ENCODE measurements at places on chromosomes 1 and 21. TPM values are rescaled to one million over a fixed set of nuclear protein-coding genes. Genes with fewer than 3 reads are reported as not detected.
A peak's percentile ranks its signal among the peaks of the same experiment; 100 is the strongest.

Gene TDRD5
- not detected for total RNA-seq

Gene OR2G6
- not detected for total RNA-seq

Gene IL12RB2
- total RNA-seq: 218 TPM

Gene CFHR2
- total RNA-seq: not detected

Gene PTPRC
- total RNA-seq: 516 TPM

Gene TIMM17A
- 117 TPM for total RNA-seq

Gene CAMK1G
- 0.07 TPM for total RNA-seq

DNA sequence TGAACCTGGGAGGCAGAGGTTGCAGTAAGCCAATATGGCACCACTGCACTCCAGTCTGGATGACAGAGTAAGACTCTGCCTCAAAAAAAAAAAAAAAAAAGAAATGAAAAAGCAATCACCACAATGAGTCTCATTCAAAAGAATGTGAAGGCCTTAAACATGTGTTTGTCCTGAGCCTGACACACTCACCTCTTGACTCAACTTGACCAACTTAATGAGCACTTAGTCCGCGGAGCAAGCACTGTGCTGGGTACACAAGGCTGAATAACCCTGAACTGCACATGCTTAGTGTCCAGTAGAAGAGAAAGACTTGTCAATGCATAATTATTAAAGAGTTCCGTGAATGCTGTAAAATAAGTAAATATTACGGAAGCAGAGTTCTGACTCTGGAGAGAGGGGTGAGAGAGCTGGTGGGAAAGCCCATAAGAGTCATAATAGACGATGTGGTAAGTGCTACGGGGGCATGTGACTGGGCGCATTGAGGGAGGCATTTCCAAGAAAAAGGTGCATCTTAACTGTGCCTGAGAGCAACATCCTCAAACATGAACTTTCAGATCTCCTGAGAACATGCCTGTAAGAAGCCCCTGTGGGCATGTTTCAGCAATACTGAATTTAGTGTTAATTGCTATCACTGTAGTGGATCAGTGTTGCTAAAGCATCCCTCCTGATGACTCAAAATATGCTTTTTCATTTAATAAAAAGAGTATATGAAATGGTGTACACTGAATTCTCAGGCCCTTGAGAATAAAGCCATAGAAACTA lies 27.2 kb downstream of the MCOLN2 start:
- H3K4me3 ChIP-seq: no peak overlapping the region
- peaks cover 61% of the 10 kb centered on the region for H3K4me1 ChIP-seq
- H3K36me3 ChIP-seq: peaks cover 39% of the 10 kb centered on the region
- peak; percentile 14 for DNase-seq

GRCh38 chr1:44947774-44948311 lies 38.6 kb downstream of the EIF2B3 start:
- H3K4me1 ChIP-seq: peaks cover 25% of the 10 kb centered on the region
- H3K4me3 ChIP-seq: no peak overlapping the region
- peaks cover 5% of the 10 kb centered on the region for H3K36me3 ChIP-seq

DNA sequence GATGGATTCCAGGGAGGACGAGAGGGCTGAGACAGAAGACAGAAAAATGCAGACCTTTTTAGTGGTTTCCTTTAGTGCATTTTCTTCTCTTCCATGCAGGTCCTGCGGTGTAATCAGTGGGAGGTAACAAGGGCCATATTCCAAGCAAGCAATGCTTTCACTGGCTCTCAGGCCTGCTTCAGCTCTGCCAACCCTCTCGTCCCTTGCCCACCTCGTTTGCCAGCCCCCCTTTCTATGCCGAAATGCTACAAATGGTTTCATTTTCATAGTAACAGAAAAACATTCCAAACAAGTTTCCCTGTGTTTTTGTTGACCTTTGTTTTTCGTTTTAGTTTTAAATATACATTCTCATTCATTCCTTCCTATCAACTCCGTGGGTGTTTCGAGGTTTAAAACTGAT lies 443.1 kb downstream of the TTLL7 start:
- H3K4me1 ChIP-seq: peaks cover 6% of the 10 kb centered on the region
- H3K36me3 ChIP-seq: no peaks in the 10 kb centered on the region
- DNase-seq: no peak
- H3K27me3 ChIP-seq: no peaks in the 10 kb centered on the region

DNA sequence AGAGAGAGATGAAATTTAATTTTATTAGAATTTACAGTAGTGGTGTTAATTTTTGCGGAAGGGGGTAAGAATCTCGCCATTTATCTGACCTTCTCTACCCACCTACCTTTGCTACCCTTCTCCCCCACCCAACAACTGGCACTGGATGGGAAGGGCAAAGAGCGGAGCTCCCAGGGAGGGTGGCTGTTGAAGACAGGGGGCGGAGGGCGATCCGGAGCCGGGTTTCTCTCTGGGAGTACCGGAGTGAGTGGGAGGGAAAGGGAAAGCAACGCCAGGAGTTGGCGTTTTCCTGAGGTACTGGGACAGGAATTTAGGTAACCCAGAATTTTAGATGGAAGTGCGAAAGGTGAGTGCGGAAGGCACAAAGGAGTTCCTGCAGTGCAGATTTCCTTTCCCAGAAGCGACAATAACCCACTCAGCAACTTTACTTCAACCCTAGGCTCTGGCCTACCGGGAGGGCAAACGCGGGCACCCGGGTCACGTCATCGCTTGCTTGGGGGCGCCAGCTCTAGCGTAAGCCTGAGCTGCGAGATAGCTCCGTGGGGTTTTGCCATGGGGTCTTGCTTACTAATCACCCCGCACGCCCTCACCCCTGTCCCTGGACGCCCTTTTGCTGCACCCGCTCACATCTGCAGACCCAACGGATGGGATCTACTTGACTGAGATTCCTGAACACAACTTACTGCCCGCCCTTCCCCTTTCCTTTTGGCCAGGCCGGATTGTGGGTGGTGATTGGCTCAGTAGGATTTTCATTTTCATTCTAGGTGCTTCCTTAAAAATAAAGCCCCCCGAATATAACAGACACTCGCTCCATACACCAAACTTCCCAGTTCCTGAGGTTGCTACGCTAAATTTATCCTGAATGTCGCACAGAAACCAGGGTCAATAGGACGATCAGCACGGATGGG lies 413.0 kb upstream of the ESRRG start:
- H3K27me3 ChIP-seq: peaks cover 65% of the 10 kb centered on the region
- H3K27ac ChIP-seq: peak overlapping the region; percentile 65
- H3K4me1 ChIP-seq: no peaks in the 10 kb centered on the region
- H3K36me3 ChIP-seq: peaks cover 2% of the 10 kb centered on the region
- H3K4me3 ChIP-seq: no peak overlapping the region

- H3K36me3 ChIP-seq: no peaks in the 10 kb centered on the region
- H3K27me3 ChIP-seq: peaks cover 3% of the 10 kb centered on the region
- no peak overlapping the region for H3K4me3 ChIP-seq
- no peak overlapping the region for H3K27ac ChIP-seq
- DNase-seq: no peak
Measured at GRCh38 chr1:171931752-171932151, 90.5 kb downstream of the DNM3 start.

GRCh38 chr1:3890389-3891328 lies 9.4 kb downstream of the C1orf174 start:
- H3K4me1 ChIP-seq: peaks cover 15% of the 10 kb centered on the region
- no peak for DNase-seq
- peaks cover 33% of the 10 kb centered on the region for H3K36me3 ChIP-seq
- no peaks in the 10 kb centered on the region for H3K27me3 ChIP-seq
- H3K4me3 ChIP-seq: no peak overlapping the region
- no peak overlapping the region for H3K27ac ChIP-seq

DNA sequence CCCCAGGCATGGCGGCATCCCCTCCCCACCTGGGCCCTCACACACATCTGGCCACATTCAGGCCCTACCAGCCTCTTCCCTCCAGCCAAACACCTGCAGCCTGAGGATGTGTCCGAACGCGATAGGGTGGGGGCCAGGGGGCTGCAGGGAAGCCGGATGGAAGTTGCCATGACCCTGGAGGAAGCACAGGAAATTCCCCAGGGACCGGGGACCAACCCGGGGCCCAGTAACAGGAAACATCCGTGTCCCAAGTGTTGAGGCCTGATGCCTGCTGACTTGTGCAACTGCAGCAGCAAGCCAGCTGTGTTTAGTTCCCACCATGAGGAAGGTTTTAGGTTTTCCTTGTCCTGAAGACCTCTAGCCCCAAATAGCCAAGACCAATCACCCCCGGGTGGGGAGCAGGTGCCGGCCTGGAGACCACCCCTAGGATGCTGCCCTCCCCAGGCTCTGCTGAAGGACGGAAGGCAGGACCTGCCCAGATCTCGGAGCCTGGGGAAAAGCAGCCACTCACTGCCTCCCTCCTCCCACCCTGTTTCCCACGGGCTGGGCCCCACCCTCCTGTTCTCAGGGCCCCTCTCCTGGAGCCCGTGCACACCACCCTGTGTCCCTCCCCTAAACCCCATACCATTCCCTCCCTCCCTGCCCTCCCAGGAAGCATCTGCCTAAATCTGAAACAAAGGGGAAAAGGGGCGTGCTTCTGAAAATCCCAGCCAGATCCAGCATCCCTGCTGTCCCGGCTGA lies 29.8 kb downstream of the MEGF6 start:
- H3K4me3 ChIP-seq: no peak overlapping the region
- no peaks in the 10 kb centered on the region for H3K36me3 ChIP-seq
- DNase-seq: no peak
- no peaks in the 10 kb centered on the region for H3K4me1 ChIP-seq
- no peak overlapping the region for H3K27ac ChIP-seq

DNA sequence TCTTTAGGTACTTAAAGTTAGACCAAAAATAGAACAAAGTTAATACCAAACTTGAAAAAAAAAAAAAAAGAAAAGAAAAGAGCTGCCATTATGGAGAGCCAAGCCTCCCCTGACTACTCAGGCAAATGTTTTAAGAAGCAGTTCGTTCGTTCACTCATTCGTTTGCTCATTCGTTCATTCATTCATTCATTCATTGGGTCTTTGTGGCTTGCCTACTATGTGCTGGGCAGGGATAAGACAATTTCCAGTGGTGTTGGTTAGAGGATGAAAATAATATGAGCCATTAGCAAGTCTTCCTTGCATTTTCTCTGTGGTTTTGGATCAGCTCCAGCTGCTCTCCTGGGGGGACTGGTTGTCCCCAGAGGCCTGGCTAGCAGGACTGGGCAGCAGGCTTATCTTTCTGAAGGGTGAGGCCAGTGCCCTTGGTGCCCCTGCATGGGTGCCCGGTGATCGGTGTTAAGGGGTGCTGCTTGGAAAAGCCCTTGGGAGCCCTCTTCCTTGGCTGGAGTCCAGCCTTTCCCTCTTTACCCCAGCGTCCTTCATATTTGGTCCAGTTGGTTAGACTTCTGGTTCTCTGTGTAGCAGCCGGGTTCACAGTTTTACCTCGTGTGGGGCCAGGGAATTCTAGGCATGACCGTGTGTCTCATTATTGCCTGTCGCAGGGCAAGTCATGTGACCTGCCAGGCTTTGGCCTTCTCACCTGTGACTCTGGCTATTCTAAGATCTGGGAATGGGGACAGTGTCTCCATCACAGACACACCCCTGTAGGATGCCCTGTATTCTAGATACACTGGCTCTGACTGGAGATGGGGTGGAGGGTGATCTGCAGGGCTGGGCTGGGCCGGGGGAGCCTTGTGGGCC lies 32.8 kb downstream of the LHX4 start:
- H3K27ac ChIP-seq: no peak overlapping the region
- no peak for DNase-seq
- no peak overlapping the region for H3K4me3 ChIP-seq
- H3K36me3 ChIP-seq: no peaks in the 10 kb centered on the region
- peaks cover 3% of the 10 kb centered on the region for H3K27me3 ChIP-seq

GRCh38 chr1:48670234-48671020 lies 106.3 kb downstream of the BEND5 start:
- no peaks in the 10 kb centered on the region for H3K4me1 ChIP-seq
- no peak for DNase-seq
- H3K27ac ChIP-seq: no peak overlapping the region
- H3K27me3 ChIP-seq: peaks cover 4% of the 10 kb centered on the region

DNA sequence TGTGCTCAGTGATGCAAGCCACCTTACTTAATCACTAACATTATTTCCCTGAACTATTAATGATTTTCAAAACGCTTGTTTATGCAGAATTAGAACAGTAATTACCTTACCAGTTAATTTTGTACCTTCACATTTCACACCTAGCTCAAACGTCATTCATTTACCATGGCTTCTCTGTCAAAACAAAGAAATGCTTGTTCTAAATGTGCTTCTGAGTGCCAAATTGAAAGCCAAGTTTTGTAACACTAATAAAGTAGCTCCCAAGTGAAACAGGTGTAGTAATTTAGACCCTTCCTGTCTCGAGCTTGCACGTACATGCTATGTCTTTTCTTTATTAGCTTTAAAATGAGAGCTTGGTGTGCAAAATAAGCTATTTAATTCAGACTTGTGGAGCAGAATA lies 533.7 kb upstream of the PKN2 start:
- no peaks in the 10 kb centered on the region for H3K4me1 ChIP-seq
- H3K27ac ChIP-seq: no peak overlapping the region
- H3K4me3 ChIP-seq: no peak overlapping the region
- no peaks in the 10 kb centered on the region for H3K27me3 ChIP-seq
- DNase-seq: no peak
- H3K36me3 ChIP-seq: no peaks in the 10 kb centered on the region

DNA sequence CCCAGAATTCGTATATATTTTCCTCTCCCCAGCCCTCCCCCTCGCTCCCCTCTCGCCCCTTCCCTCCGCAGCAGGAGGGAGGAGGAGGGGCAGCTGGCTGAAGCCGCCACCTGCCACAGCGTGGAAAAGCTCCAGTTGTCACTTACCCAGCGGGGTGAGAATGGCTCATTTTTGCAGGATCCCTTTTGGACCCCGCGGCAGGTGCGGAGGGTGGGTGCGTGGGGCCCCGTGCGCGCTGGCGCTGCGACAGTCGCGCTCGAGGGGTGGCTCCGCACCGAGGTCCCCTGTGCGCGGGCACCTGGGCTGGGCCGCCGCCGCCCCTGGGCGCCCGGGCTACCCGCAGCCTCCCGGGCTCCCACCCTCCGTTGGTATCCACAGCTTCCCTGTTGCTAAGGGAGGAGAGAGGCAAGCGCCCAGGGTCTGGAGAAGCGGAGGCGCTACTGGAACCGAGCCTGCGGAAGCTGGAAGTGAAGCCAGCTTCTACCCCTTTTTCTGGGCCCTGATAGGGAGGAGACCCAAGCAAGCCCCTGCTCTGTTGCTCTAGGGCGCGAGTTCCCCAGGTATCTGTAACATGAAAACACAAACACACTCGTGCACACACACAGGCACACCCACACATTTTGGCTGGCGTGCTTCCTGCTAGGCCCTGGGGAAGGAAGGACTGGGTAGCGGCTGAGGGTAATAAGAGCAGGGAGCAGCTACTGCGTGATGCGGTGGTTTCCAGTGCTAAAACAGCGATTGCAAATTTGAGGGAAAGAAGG lies at the start of gene ERICH3:
Gene ERICH3 (minus strand): TSS at position 442 of the 761 bp plus-strand sequence. CDS start 273 bp downstream, at position 169.
- H3K4me1 ChIP-seq: no peaks in the 10 kb centered on the region
- peaks cover 32% of the 10 kb centered on the region for H3K27me3 ChIP-seq
- DNase-seq: no peak
- no peak within 1 kb of the TSS for H3K27ac ChIP-seq
